ENCODE measurements at places on chromosomes 16 and 17. TPM values are rescaled to one million over a fixed set of nuclear protein-coding genes. Genes with fewer than 3 reads are reported as not detected.

DNA sequence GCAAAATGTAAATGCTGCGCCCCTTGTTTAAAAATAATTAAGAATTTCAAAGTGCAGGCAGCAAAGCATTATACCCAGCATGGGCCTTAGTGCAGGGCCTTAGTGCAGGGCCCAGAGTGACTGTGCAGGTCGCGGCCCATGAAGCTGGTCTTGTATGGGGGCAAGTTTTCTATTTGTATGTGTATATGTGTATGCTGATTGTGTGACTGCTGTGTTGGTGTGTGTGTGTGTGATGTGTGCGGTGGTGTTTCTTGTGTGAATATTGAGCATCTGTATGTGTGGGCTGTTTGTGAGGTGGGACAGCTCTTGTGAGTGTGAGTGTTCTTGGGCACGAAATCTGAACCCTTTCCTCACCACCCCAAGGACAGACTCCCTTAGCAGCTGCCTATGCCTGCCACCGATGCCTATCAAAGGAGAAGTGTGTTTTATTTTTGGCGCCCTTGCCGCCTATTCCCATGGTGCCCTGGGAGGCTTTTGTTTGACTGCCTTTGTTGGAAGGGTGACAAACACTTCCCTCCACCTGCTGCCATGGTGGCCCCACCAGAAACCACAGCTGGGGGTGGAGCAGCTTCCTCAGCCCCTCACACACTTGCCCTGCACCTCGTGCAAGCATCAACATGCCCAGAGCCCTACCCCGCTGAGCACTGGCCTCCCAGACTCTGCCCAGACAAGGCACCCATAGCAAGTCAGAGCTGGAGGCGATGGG is 18.0 kb downstream of the CCR7 start:
- DNase-seq: peak; percentile 88

NTN1 gene
- total RNA-seq: 0.08 TPM

GRCh38 chr17:60827943-60828342 is 150.3 kb downstream of the BCAS3 start:
- no peak for DNase-seq

GRCh38 chr16:86798247-86799041 is 220.1 kb downstream of the FOXL1 start:
- DNase-seq: no peak

GRCh38 chr17:43846963-43847371 is at the start of gene CD300LG:
Gene CD300LG (plus strand): TSS chr17:43847176. CDS start chr17:43847217, 41 bp downstream.
- DNase-seq: no peak

- no peak for DNase-seq
Observed at GRCh38 chr16:84677017-84677803, 22.6 kb upstream of the USP10 start.

DNA sequence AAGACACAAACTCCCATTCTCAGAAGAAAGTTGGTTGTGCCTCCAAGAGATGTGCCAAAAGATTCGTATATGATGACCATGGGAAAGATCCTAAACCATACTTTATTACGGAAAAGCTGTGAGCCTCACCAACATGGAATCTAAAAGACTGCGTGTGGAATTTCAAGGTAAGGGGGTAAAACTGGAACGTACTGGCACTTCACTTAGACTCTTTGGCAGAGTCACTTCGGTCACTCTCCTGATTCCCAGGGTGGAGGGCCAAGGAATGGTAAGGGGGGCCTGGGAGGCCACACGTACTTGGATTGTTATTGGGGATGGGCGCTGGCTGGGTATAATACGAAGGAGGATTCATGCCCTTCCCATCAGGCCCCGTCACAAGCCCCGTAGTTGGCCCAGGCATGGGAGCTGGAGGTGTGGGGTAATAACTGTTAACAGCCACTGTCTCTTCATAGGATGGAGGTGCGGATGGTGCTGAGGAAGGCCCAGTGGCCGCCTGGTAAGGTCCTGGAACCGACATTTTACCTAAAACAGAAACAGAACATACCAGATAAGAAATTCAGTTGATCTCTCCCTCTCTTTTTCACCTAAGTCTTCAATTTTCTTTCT is 30.4 kb downstream of the LITAF start:
- no peak for DNase-seq

DNA sequence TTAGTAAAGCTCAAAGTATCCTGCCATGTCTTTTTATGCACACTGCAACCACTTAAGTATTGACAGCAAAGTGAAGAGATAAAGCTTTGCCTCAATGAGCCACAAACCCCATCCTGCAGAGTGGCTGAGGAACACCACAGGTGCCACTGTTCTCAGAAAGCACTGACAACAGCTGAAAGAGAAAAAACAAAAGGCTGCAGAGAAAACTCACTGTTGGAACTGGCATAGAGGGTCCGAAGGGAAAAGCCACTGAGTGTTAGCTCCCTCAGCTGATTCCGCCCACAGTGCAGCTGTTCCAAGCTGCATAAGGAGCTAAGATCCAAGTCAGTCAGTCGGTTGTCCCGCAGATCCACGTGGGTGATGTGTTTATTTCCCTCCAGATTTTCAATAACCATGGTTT is 48.3 kb downstream of the PHLPP2 start:
- no peak for DNase-seq

DNA sequence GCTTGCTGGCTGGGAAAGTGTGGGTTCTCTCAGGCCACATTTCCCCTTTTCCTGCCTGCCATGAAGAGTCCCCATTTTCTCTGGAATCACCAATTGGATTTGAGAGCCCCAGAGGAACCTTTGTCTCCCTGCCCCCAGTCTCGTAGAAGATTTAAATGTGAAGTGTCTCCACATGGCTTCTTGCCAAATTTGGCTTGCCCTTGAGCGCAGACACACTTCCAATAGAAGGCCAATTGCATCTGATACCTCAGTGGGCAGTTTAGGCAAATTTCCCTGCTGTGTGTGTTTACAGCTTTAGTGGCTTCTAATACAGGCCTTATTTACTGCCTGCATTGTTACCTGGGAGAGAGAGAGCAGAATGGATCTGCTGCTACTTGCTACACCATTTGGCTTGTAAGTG is 29.7 kb downstream of the CDK5R1 start:
- no peak for DNase-seq

ADAD2 gene
- total RNA-seq: not detected

DNA sequence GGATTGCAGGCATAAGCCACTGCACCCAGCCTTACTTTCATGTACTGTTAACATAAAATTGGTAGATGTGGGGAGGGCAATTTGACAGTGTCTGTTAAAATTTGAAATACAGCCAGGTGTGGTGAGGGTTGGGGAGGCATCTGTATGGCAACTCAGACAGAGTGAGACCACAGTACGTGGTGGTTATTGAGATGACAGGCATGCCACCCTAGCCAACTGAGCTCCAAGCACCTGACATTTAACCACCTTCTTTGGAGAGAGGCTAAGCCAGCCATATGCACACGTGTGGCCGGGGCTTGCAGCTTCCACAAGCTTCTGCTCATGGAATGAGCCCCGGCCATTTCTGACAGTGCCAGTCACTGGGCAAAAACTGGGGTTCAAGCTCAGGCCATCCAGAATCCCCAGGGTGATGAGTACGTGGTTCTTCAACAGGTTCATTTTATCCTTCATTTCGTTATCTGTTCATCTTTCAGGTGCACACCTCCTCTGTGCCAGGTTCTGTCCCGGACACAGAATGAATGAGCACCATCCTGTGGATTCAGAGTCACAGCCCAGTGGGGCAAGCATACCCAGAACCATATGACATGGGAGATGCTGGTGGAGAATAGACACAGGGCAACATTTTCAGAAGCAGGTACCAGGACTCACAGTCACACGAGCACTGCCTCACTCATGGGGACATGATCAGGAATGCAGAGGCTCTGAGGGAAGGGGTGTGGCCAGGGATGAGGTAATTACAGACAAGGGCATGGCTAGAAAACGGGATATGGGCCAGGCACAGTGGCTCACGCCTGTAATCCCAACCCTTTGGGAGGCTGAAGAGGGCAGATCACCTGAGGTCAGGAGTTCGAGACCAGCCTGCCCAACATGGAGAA is 36.2 kb downstream of the C16orf82 start:
- no peak for DNase-seq

- DNase-seq: no peak
Observed at GRCh38 chr17:949623-950303, 29.8 kb downstream of the NXN start.

EFCAB3 gene
- not detected for total RNA-seq

GRCh38 chr17:78337244-78338109 is 22.4 kb downstream of the SOCS3 start:
- no peak for DNase-seq

- no peak for DNase-seq
Observed at GRCh38 chr17:31570951-31571892, 179.7 kb downstream of the RAB11FIP4 start.

DNA sequence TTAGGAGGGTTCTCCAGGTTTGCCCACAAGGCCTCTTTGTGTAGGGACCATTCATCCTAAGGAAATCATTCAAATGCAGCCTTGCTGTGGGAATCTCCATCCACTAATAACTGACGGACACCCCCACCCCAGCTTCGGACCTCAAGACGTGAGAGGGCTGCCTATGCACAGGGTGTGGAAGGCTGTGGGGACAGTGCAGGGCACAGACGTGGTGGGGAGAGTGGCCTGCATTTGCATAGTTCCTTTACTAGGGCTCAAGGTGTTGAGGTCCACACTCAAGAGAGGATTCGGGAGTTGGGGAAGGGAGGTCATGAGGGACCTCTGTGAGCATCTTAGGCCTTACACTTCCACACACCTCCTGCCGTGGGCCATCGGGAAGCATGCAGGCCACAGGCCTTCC is 9.8 kb downstream of the DUSP3 start:
- DNase-seq: no peak

GRCh38 chr16:88783391-88784073 is 1.5 kb downstream of the PIEZO1 start:
- no peak for DNase-seq

- no peak for DNase-seq
Observed at GRCh38 chr16:29845656-29846055, 17.4 kb downstream of the CDIPT start.

DNA sequence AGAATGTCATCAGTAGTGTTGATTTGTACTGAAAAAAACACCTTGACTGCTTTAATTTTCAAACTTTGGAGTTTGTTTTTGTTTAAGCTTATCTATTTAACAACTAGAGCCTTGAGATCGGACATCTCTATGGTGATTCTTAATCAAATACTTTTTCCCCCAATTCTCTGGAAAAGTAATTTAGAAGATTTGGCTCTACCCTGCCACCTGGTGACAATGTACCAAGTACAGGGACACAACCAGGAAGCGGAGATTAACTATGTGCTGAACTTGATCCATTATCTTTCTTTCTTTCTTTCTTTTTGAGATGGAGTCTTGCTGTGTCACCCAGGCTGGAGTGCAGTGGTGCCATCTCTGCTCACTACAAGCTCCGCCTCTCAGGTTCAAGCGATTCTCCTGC is 30.8 kb downstream of the USP43 start:
- no peak for DNase-seq

- DNase-seq: peak; percentile 32
Observed at GRCh38 chr17:46851029-46851741, at the start of gene WNT9B. Gene WNT9B (plus strand): TSS chr17:46851583. CDS start chr17:46851639, 56 bp downstream.

DYNLRB2 gene
- total RNA-seq: not detected

DNA sequence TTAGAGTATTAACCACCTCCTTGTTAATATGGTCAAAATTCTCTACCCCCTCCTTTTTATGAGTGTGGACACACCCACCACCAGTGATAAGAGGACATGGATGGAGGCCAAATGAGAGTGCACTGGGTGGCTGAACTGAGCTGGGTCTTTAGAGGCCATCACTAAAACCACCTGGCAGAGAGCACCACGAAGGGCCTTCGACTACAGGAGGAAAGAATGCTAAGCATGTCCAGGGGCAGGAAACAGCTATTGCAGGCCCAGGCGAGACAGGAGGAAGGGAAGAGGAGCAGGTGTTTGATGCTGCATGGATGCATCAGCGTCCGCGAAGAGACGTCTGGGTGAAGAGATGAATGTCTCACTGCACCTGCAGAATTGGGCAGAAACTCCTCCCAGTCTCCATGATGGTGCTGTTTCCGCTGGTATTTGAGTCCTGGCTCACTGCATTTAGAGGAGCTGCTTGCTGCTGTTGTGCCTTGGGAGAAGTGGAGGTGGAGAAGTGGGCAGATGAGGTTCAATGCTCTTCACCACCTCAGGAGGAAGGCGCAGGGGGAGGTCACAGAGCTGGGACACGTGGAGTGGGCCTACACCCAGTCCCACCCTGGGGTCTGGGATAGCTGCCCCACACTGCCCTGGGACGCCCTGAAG is 33.2 kb downstream of the SPHK1 start:
- no peak for DNase-seq

DNA sequence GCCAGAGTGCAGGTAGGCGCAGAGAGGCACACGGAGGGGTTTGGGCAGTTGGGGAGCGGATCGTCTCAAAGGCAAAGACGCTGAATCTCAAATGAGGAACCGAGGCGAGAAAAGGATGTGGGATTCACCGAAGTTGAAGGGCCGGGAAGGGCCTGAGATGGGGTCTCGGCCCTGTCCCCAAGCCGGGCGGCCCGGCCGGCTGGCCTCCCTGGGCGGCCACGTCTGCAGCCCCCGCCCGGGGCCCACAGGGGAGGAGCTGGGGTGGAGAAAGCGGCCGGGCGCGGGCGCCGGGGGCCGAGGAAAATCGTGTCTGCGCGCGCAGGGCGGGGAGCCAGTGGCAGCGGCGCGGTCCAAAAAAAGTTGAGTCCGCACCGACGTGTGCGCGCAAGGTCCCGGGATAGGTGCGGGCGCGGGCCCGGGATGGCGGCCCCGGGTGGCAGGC is 458 bp downstream of the SLC12A4 start:
- DNase-seq: no peak

GPR179 gene
- total RNA-seq: not detected

- DNase-seq: no peak
Observed at GRCh38 chr16:81703177-81704155, 75.6 kb upstream of the PLCG2 start.

KRTAP4-6 gene
- not detected for total RNA-seq

- peak; percentile 51 for DNase-seq
Observed at GRCh38 chr16:79272141-79272577, 328.4 kb downstream of the MAF start.

DNA sequence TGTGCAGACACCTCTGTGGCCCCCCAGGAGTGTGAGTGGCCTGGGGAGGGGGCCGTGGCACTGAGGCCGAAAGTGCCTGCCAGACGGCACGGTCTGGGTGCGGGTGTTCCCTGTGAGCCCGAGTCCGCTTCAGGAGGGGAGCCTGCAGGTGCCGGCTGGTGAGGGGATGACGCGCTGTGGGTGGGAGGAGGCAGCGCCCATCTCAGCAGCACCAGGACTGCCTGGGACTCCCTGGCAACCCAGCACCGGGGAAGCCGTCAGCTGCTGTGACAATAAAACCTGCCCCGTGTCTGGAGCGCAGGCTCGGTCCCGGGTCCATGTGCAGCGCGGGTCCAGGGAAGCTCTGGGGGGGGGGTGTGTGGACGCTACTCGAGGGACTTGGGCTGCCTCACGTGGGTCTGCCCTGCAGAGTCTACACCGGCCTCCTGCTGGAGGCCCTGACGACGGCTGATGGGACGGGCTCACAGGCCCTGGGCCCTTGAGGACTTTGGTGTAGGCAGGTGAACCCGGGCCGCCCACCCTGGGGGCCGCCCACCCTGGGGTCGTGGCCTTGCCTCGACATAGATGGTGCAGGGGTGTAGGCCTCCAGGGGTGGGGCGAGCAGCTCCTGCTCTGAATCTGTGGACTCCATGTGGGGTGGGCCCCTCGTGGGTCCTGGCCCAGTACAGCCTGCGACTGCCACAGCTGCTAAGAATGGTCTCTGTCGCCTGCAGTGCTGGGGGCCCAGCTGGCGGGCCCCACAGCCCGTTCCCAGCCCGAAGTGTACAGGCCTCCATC is 5.9 kb upstream of the RAB40C start:
- DNase-seq: no peak

GRCh38 chr17:82880620-82881323 is 41.0 kb upstream of the ZNF750 start:
- no peak for DNase-seq

GRCh38 chr16:78705694-78706093 is 606.2 kb downstream of the WWOX start:
- DNase-seq: no peak

Measured in CD8-positive, alpha-beta T cell (primary cell).